ENCODE measurements at places on chromosomes 2 and 18.

GRCh38 chr2:73266061-73266901 is 18.0 kb downstream of the FBXO41 start:
- DNase-seq, result no peak

- no peak for DNase-seq
Measured at GRCh38 chr2:228559774-228560415, 378.4 kb upstream of the SPHKAP start.

- DNase-seq, result no peak
Measured at GRCh38 chr18:22609642-22610041, 191.9 kb upstream of the CTAGE1 start.

DNA sequence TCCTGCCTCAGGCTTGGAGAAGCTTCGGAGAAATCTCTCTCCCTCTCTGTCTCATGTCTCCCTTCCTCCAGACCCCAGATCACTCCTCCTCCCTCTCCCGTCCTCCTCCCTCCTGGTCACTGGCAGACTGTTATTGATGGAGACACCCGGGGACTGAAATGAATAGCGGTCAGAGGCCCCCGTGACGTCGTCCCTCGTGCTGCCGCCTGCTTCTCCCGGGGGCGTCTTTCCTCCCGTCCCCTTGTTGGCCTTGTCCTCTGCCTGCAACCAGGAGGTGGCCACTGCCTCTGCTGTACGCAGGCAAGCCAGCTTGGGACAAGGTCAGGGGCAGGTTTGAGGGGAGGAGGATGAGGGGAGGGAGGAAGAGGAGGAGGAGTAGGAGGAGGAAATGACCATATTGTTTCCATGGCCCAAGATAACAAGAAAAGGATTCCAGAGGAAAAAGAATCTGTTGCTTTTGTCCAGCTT is 78.2 kb downstream of the CELF4 start:
- no peak for DNase-seq

DNA sequence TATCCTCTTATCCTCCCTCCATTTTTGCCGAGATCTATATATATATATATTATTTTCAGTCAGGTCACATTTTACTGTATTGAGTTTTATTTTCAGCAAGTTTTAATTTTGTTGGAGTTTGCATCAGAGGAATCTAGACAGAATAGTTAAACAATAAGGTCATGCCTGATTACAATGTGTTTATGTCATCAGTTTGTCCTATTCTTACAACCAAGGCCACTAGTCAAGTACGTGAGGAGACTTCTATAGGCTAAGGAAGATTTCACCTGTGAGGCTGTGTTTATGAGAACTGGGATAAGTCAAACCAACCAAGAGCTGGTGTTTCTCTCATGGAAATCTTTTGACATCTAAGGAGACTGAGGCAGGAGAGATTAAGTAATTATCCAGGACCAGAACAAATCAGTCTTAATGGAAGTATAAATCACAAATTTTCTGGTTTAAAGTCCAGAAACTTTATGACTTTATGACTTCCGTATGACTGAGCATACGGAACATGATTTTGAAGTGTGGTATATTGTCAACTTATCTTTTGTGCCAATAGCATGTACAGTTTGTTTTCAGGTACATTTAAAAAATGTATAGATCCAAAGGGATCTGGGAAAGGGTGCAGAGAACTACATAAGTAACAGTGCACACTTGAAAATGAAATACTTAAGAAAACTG is 100.0 kb upstream of the DTNA start:
- DNase-seq, result no peak

DNA sequence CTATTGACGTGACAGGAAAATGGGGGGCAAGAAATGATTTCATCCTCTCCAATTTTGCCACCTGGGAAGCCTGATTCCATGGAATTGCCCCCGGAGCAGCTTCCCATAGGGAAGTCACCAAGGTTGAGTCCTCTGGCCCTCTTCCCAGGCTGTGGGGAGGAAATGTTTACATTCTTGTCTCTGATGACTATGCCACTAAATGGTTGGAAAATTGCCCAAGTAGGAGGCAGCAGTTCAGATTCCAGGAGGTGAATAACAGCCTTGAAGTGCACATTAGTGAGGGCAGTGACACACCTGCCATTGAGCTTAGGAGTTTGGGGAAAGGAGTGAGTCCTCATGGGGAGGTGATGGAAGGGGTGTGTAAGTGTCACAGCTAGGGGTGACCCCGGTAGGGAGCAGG is 449.2 kb upstream of the DCC start:
- DNase-seq, result no peak

- DNase-seq, result no peak
Measured at GRCh38 chr2:3761272-3761671, 57.9 kb downstream of the DCDC2C start.

DNA sequence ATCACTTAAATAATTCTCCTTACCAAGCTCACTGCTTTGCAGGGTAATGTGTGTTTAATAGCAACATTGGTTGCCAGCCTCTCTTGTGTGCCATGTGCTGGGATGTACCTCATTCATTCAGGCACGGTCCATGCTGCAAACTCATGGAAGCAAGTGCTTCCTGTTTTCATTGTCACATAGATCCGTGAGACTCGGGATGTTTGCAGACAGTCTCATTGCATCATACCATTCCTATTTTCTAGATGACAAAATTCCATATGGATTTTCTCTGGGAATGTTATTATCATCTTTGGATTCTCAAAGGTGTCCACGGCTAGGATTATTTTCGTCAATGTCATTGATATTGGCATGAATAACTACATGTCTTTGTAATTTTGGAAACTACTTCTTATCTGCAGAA is 60.0 kb upstream of the HDAC4 start:
- DNase-seq, result no peak

DNA sequence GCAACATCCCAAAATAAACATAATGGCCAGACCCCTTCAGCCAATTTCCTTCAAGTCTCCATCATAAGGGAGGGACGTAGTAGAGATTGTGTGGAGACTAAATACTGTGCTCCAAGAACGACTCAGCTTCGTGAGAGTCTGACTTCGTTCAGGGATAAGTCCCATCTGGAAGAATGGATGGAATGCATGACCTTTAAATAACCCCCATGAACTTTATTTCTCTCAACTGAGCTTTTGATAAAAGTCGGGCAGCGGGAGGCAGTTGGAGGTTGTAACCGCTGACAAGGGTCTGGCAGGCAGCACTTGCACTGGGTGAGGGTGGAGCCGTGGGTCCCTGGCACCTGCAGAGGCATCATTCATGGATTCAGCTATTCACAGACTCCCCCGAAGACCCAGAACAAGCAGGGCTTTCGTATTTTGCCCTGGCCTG is 115.9 kb downstream of the ZFP36L2 start:
- no peak for DNase-seq

GRCh38 chr2:37984589-37984988 is 59.5 kb downstream of the RMDN2 start:
- peak; percentile 18 for DNase-seq

GRCh38 chr18:70127359-70127758 is 78.1 kb downstream of the RTTN start:
- no peak for DNase-seq

GRCh38 chr2:104431701-104432121 is 422.2 kb upstream of the POU3F3 start:
- no peak for DNase-seq

- no peak for DNase-seq
Measured at GRCh38 chr2:168363347-168364092, 92.6 kb upstream of the CERS6 start.

GRCh38 chr2:66576561-66577320 is 141.8 kb downstream of the MEIS1 start:
- DNase-seq, result no peak

GRCh38 chr2:209147981-209148380 is 275.9 kb upstream of the MAP2 start:
- no peak for DNase-seq

GRCh38 chr2:174180165-174180724 is 68.1 kb downstream of the OLA1 start:
- peak; percentile 22 for DNase-seq

All from common myeloid progenitor, CD34-positive (primary cell).